ENCODE measurements at places on chromosomes 4 and X.

DNA sequence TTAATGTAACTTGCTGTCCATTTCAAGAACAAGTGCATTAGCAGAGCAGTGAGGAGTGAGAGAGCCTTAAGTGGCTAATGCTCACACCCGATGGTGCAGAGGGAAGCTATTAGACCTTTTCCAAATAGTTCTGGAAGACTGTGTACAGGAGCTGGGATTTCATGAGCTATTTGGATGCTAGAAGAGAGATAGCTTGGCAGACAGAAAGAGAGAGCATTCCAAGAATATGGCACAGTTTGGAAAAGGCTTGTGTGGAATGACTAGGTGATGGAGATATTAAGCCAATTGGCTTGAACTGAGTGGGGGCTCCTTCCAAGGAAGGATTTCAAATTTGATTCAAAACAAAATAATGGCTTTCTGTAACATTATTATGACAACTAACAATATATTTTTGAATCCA, 1097.2 kb upstream of the TENM3 start:
- DNase-seq = no peak

DNA sequence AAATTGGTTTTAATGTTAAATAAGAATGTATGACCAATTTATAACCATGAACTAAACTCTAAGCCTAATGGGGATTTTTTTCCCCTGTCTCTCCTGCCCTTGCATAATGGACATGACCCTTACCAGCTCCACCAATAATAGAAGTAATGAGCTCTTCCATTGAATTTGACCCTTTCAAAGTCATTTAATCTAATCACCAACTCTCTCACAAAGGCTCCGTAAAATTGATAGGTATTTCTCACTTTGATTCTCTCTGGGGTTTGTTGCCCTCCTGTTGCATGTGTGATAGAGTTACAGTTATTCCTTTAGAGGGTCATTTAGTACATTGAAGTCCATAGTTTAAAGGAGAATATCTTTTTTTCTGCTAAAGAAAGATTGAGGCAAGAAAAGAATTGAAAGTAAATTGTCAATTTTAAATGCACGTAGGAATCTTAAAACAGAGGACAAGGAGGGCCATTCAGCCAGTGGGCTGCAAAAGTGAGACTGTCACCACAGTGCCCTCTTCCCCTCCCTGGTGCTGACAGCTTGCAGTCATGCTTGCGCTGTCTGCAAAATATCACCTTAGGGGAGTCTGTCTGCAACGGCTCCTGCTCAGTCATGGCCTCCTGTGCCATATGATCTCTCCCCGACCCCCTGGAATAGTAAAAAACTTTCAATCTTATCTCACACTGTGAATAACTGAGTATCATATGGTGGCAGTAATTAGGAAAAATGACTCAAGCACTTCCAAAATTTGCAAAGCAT, 307.5 kb upstream of the GNPDA2 start:
- DNase-seq = no peak

- no peak for DNase-seq
Observed at GRCh38 chrX:130756233-130756632, 146.8 kb downstream of the ENOX2 start.

DNA sequence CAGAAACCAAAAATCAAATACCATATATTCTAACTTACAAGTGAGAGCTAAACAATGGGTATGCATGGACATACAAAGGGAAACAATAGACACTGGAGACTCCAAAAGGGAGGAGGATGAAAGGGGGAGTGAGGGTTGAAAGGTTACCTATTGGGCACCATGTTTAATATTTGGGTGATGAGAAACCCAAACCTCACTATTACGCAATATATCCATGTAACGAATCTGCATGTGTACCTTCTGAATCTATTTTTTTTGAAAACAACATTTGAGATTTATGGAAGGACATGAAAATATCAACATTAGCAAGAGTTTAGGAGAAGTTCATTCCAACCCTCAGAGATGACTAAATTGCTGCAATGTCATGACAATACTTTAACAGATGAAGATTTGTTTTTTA, 586.1 kb downstream of the GBA3 start:
- DNase-seq = no peak

GRCh38 chr4:100041646-100042045, 91.6 kb upstream of the H2AZ1 start:
- no peak for DNase-seq

DNA sequence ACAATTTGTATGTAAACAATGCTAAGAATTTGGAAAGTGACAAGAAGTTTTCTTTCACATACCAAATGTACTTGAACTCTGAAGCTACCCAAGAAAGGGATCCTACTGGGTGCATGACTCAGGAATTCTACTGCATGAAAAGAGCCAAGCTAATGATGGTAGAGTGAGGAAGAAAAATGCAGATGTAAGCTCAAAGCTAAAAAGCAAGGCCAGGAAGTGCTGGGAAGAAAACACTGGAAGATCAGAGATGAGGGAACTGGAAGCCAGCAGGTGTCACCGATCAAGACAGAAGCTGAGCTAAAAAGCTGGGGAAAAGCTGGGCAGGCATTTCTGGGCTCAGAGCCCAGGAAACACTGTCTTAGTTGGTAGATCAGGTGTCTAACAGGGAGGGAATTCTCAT, 449.1 kb downstream of the NKX6-1 start:
- DNase-seq = no peak

Data from stimulated activated naive CD8-positive, alpha-beta T cell treated with anti-CD3 and anti-CD28 coated beads, Interleukin-15, amount 100 ng/mL, for 72 hours (primary cell).